Bronchial epithelial cell (primary cell): ENCODE measurements at places on chromosomes 4 and X.

DNA sequence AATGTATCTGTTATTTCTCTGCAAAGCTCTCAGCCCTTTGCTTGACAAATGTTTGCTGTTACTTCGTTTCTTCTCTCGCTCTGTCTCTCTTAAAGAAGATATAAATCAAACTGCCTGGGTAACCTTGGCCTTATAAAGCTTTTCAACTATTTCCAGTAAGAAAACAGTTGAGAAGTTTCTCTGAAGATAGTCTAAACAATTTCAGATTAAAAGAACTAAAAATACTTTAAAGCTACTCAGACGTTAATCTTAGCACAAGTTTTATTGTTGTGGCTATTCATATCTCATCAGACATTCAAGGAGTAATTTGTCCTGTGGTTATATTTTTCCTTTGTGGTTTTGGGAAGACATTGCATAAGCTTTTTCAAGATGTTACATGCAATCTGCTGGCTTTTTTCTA lies 22.6 kb downstream of the HOPX start:
- DNase-seq = peak; percentile 52

DNA sequence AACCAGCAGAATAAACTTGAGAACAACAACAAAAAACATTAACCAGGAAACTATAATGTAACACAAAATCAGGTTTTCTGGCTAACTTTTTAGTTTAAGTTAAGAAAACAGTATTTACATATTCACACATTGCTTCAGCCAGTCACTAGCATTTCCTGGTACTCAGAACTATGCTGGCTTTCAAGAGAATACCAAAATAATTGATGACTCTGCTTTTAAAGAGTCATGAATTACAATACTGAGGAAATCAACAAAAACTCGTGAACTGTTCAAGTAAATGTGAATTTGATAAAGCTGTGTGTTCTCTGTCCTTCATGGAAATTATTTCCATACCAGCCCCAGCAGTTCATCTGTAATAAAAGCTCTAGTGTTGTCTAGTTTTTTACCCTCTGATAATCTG lies 27.4 kb downstream of the PRSS12 start:
- DNase-seq = no peak

GRCh38 chrX:3262901-3263300 lies 83.6 kb downstream of the MXRA5 start:
- peak; percentile 85 for DNase-seq

DNA sequence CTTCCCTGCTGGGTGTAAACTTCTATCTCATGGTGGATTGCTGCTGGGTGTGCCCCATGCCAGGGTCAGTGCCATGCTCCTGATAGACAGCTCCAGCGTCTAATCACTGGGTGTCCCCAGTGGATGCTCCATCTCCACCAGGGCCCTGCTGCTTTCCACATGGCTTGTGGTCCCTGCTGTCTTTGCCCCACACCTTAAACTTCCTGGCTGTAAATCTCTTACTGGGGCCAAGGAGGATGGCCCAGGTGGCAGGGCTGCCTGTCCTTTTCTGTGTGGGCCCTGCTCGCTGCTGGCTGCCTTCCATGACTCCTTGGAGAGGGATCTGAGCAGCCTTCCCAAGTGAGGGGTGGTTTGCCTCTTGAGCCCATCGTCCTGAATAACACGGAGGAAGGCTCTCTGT lies 51.8 kb downstream of the RGS12 start:
- DNase-seq = no peak

DNA sequence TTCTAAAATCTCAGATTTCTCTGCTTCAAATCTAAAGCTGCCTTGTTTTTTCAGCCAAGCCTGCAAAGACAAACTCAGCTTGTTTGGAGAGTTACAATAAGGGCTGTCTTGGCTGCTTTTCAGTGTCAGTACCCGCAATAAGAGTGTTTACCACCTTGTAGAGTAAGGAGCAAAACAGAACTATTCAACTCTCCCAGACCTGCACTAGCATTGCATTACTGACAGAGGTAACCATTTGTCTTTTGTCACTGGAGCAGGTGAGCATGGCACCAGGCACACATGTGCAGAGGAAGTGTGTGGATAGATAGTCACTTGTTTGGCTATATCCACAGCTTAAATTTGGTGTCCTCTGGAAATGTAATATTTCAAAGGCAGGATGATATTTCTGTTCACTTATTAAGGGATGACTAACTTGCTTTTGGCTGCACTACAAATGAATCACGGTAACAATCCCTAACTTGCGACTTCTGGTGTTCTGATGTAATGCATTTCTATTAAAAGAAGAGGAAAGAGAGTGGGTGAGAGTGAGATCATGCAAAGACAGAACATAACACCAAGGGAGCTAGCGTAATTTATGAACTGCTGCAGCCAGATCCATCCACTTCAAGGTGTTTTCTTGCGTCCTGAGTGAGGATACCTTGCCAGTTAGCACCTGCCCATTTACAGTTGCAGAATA lies 38.6 kb downstream of the PTCHD1 start:
- peak; percentile 89 for DNase-seq

- no peak for DNase-seq
Measured at GRCh38 chrX:130376077-130376476, 9.4 kb downstream of the GPR119 start.

GRCh38 chrX:48917139-48918001 lies 1.5 kb downstream of the PIM2 start:
- peak; percentile 79 for DNase-seq

DNA sequence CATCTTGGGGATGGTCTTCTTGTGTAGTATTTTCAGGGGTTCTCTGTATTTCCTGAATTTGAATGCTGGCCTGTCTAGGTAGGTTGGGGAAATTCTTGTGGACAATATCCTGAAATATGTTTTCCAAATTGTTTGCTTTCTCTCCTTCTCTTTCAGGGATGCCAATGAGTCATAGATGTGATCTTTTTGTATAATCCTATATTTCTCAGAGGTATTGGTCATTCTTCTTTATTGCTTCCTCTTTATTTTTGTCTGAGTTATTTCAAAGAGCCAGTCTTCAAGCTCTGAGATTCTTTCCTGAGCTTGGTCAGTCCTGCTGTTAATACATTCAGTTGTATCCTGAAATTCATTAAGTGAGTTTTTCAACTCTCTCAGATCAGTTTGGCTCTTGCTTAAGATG lies 73.1 kb downstream of the MAMLD1 start:
- peak; percentile 12 for DNase-seq

DNA sequence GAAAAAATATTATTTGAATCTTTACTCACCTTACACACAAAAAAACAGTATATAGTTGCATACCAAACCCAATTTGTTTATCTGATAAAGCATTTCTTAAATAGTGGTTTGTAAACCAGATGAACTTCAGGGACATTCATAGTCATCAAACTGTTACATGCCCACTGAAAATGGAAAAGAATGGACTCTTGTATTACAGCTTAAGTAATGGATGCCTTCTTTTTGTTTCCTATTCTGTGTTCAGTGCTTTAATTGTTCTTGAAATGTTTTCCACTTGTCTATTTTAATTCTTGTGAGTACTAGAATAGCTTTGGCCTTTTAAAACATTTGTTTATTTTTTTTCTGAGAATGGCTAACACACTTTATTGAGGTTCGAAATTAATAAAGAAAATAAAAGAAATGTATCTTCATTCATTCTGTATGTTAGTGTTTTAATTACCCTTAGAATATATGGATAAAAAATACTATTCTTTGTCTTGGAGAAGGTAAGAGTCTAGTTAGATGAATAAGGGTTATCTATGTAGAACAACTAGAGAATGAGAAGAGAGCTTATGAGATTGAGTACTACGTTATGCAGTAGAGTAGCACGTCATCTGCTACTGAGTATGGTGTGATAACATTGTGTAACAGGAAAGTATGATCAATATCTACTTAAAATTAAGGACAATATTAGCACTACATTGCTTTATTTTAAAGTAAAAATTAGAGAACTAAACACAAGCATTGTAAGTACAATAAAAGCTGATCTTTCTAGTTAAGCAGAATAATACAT lies 9.9 kb downstream of the CPEB2 start:
- no peak for DNase-seq

GRCh38 chr4:176149680-176150355 lies 45.6 kb downstream of the SPATA4 start:
- DNase-seq = no peak

DNA sequence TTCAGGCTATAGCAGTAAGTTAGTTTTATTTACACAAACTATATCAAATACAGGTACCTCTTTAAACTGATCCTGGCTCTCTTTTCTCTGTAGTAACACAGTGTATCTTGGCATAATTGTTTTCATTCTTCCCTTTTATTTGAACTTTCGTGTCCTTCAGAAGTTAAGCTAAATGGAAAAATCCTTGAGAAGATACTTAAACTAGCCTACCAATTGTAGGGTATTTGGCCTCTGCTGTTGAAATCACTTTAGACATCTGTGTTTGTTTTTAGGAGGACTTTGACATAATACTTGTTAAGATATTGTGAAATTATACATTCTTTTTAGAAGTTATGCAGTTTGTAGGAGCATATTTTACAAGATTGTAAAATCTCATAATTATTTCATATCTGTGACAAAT lies 90.3 kb upstream of the GK2 start:
- DNase-seq = no peak

DNA sequence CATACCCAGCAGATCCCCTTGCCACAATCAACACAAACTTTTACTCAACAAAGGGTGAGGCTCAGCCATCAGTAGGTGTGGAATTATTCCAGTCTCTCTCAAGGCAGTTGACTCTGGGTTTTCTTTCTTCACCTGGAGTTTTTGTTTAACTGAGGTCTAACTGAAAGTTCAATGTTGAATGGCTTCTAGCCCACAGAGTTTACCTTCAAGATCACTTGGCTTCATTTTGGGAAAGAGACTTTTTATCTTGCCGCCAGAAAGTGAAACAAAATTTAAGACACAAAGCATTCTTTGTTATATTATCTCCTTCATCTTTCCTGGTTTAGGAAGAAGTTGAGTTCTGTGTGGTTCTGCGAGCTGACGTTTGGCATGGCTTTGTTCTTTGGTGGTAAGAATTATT lies 83.8 kb upstream of the RASGEF1B start:
- DNase-seq = no peak

- DNase-seq = peak; percentile 17
Measured at GRCh38 chr4:62709618-62710252, 1509.6 kb downstream of the ADGRL3 start.

GRCh38 chr4:142274137-142274536 lies 572.0 kb downstream of the INPP4B start:
- DNase-seq = peak; percentile 85

DNA sequence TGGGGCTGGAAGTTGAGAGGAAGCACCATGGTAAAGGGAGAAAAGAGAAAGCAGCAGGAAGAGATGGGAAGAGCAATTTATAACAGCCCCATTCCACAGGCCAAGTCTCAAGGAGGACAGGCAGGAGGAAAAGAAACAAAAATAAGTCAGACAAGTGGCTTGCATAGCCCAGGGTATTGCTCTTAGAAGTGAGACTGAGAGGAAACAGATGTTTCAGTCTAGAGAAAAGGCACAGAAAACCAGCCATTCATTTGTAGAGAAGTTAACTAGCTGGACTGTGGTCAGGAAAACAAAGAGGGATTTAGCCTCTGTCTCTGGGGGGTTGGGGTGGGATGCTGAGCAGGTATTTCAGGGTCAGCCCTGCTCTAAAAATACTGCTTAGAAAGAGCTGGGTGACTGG lies 175.0 kb upstream of the ARHGEF9 start:
- DNase-seq = no peak

DNA sequence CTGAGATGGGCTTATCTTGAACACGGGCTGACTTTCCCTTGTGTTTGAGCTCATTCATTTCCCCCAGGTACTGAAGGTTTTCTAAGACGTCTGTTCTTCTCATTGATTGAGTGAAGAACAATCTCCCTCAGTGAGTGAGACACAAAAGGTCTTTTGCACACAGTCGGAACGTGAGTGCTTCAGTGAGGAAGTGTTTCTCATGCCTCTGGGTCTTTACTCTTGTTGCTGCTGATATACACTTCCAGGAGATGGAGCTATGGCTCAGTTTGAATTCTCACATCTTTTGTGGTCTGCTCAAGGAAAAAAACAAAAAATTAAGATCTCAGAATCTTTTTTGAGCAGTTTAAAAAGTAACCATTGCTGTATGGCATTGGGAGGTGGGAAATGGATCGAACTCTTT lies 981.9 kb upstream of the TENM3 start:
- DNase-seq = no peak

GRCh38 chr4:156195914-156196313 lies 242.2 kb upstream of the CTSO start:
- no peak for DNase-seq

DNA sequence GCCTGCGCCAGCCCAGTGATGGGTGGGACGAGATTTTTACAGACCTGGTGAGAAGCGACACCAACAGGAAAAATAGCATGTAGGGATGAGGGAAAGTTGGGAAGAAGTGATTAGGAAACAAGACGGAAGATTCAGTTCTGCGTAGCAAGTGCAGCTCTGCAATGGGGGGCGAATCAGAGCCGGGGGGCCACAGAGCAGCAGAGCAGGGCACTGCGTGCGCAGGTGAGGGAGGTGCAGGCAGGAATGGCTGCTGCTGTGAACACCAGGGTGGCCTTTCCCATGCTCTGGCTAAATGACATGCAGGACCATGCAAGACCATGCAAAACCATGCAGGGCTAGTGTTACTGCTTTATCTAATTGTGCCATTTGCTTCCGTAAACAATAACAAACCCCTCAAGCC lies 442.7 kb upstream of the FRG1 start:
- DNase-seq = no peak

GRCh38 chr4:146981651-146982050 lies 36.0 kb upstream of the TTC29 start:
- DNase-seq = no peak

DNA sequence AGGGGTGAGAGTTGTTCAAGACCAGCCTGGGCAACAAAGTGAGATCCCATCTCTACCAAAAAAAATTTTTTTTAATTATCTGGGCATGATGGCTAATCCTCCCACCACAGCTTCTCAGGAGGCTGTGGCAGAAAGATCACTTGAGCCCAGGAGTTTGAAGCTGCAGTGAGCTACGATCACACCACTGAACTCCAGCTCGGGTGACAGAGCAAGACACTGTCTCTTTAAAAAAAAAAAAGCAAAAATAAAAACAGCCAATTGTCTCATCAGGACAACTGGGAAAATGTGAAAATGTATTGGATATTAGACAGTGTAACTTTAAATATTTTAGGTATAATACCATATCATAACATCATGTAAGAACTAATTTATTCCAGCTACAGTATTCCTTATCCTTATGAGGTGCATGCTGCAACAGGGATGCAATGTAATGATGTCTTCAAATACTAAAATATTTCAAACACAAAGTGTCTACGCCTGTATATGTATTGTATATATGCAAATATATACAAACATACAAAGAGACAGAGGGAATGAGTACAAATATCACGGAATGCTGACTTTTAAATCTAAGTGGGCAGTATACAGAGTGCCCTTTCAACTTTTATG lies 17.2 kb downstream of the FAM13A start:
- no peak for DNase-seq

- DNase-seq = peak; percentile 91
Measured at GRCh38 chr4:15690020-15690809, 8.6 kb downstream of the FAM200B start.
